Psoas muscle (tissue), 8 donors: ENCODE measurements at places on chromosomes 3 and 15. TPM values are rescaled to one million over a fixed set of nuclear protein-coding genes. Genes with fewer than 3 reads are reported as not detected.
A peak's percentile ranks its signal among the peaks of the same experiment; 100 is the strongest.

DNA sequence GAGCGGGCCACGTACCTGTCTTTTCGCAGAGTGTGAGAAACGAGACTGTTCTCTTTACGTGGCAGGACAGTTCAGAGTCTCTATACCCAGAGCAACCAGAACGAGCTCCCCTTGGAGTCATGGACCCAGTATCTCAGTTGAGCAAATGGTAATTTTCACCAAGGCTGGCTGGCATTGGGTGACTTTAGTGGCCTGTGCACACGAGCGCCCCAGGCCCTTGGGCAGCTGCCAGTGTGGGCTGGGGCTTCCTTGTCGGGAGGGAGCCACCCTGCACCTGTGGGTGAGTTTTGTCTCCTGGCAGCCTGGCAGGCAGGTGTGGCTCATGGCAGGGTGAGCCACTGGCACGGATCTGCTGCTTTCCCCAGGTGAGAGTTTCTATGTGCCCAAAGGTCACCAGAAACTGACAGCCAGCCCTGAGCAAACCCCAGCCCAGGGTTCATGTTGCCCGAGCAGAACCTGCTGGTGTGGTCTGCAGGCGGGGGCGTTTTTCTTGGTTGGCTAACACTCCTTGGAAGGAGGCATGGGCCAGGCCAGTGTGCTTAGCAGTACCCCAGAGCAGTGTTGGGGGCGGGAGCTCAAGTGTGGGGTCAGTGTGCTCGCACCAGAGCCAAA, 135.0 kb downstream of the TJP1 start:
- DNase-seq, result no peak

TIPIN gene
- 7.3 TPM for polyA plus RNA-seq

DNA sequence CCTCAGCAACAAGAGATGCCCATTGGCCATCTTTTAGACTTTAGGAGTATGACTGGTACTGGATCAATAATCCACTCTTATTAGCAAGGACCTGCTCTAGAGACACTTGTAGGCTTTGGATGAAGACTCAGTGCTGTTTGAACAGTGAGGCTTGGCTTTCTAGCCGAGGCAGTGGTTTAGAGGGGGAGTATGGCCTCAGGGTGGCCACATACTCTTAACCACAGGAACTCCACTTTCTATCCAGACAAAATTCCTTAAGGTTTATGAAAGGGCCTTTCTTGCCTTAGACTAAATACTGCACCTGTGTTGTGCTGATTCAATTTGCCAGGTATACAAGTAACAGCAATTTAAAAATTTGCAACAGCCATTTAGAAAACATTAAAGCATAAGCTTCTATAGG, 1046.3 kb downstream of the DIPK2A start:
- DNase-seq, result no peak

DNA sequence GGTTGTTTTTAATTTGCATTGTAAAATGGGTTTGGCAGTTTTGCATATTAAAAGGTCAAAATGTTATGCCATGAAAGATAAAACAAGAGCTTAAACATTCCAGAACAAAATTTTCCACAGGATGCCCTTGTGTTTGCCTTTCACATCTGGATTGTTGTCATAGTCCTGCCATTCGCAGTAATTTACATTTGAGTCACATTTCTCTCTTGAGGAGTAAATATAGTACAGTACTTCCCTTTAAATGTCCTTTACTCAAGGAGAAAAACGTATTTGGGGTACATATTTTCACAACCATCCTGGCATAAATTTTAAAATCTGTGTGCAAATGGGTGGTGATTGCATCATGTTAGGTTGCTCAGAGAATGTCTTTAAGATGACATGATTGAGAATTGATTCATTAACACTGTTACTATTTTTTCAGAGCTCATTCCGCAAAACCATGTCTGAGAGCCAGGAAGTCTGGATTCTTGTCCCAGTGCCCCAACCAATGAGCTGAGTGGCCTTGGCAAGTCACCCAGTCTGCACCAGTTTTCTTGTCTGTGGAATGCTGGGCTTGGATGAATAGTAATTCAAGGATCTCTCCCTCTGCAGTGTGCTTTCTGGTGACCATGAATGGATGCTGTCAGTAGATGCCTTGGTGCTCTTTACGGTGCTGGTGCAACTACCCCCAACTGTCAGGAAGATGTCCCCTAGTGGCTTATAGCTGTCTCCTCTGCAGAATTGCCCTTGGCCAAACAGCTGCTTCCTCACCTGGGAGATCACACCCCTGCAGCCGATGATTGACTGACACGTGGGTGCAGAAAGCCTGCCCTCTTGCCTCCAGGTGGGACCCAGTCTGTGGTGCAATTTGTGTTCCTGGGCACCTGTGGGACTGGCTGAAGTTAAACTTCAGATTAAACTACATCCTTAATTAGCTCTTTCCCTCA, 43.0 kb downstream of the ABHD5 start:
- peak; percentile 40 for DNase-seq

DNA sequence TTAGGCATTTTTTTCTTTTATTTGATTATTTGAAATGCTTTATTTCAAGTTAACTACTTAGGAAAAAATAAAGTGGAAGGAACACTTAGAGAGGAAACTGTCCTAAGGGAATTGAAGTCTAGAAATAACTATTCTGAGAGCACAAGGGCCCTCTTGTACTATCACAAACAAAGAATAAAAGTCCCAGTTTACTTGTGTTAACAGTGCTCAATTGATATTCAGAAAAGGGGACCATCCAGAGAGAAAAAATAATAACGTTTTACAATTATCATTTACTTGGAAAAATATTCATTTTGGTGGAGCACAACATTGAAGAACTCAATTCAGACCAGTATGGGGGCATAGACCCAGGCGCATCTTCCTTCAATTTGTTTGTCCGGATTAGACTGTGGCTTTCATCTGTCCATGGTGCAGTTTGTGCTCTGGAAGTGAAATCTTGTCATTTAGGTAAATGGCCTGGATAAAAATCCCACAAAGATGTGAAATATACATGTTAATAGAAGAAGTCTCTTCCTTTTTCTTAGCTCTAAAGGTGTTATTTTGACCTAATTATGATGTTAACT, 54.5 kb upstream of the SAMMSON start:
- no peak for DNase-seq

GRCh38 chr3:22569570-22569969, 633.6 kb upstream of the UBE2E2 start:
- DNase-seq, result no peak

DNA sequence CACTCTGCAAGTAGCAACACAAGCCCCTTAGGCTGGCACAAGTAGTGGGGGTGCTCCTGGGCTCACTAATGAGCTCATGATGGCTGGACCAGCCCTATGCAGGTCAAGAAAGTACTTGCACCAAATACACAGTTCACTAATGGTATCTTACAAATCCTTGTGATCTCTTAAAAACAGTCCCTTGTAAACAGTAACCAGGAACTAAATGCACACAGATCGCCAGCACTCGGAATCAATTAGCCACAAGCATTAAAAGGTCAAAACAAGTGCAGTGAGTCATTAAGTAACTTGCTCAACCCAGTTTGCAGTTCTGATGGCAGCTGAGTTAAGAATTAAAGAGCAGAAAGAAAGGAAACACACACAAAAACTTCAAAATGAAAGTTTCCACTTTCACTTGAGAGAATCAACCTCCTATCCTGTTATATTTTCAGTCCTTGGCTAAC, 43.2 kb downstream of the ARHGEF3 start:
- DNase-seq, result no peak

DNA sequence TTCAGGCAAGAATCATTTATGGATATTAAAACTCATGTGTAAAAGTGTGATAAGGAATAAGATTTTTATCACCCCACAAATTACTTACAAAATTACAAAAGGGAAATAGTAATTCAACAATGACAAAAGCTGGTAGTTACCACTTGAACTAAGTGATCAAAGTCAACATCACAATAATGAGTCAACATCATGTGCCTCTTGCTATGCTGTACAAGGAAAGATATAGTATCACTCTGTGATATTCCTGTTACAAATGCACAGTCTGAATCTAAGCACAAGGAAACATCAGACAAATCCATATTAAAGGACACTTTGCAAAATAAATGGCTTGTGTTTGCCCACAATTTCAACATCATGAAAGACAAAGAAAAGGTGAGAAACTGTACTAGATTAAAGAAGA, 90.5 kb upstream of the PLCL2 start:
- DNase-seq, result no peak

- DNase-seq, result no peak
Measured at GRCh38 chr3:169940470-169941181, 26.0 kb upstream of the SEC62 start.

SLC9A9 gene
- 2.0 TPM for polyA plus RNA-seq

- no peak for DNase-seq
Measured at GRCh38 chr3:154428286-154429206, 1.4 kb downstream of the GPR149 start.

TGM5 gene
- polyA plus RNA-seq, result not detected

GRCh38 chr15:59105854-59106253, 908 bp downstream of the CCNB2 start:
- DNase-seq, result no peak
